ENCODE measurements at places on chromosomes 3 and 15. TPM values are rescaled to one million over a fixed set of nuclear protein-coding genes. Genes with fewer than 3 reads are reported as not detected.

GRCh38 chr3:53511246-53511645, 16.8 kb downstream of the CACNA1D start:
- DNase-seq, result no peak

Gene PLSCR4
- total RNA-seq, result 148 TPM

Gene MAP6D1
- total RNA-seq, result 9.5 TPM

GRCh38 chr15:99603828-99604227, 38.0 kb downstream of the MEF2A start:
- DNase-seq, result no peak

DNA sequence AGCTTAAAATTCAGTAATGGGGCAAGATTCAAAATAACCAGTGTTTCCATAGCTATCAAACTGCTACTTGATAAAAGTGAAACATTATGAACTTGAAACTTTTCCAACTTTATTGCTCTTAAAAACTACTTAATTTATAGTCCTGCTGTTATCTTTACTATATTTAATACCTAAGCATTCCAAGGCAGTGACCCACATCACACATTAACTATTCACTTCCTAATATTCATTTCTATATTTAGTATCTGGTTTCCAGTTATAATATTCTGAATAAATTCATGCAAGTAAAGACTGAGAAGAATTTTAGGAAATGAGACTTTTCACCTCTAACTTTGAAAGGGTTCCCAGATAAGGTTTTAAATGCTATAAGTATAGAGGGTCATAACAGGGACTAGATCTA, 64.9 kb downstream of the UACA start:
- no peak for DNase-seq
